ENCODE measurements at places on chromosomes 13 and 19. TPM values are rescaled to one million over a fixed set of nuclear protein-coding genes. Genes with fewer than 3 reads are reported as not detected.

DNA sequence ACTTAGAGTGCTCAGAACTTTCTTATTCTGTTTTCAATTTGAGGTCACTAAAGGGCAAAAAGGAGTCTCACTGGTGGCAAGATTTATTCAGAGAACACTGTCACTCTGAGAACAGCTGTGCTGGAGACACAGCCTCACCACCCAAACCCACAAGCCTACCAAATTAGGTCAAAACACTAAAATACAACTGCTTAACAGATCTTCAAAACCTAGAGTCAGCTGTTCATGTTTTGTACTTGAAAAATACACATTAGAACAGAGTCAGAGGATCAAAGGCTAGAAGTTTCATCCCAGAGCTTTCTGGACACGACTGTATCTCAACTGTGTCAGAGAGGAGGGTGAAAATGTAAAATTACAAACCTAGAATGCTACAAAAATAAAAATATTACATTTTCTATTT, 89.3 kb downstream of the MIPEP start:
- no peak for DNase-seq

- no peak for DNase-seq
Observed at GRCh38 chr19:46616631-46617322, 8.1 kb downstream of the PTGIR start.

DNA sequence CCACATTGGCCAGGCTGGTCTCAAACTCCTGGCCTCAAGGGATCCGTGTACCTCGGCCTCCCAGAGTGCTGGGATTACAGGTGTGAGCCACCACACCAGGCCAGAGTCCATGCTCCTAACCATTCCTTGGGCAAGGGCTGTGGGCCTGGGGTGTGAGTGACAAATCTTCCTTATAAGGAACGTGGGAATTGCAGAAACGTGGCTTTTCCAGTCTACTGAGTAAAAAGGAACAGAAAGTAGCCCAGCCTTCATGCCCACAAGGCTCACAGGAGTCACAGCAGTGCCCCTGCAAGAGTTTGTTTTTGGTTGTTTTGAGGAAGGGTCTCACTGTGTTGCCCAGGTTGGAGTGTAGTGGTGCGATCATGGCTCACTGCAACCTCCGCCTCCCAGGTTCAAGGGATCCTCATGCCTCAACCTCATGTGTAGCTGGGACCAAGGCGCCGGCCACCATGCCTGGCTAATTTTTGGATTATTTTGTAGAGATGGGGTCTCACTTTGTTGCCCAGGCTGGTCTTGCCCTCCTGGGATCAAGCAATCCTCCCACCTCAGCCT, 5.1 kb downstream of the MYPOP start:
- DNase-seq, result no peak

Gene SIX5
- total RNA-seq, result 33.0 TPM

GRCh38 chr13:60887711-60888110, 490.7 kb downstream of the TDRD3 start:
- no peak for DNase-seq

DNA sequence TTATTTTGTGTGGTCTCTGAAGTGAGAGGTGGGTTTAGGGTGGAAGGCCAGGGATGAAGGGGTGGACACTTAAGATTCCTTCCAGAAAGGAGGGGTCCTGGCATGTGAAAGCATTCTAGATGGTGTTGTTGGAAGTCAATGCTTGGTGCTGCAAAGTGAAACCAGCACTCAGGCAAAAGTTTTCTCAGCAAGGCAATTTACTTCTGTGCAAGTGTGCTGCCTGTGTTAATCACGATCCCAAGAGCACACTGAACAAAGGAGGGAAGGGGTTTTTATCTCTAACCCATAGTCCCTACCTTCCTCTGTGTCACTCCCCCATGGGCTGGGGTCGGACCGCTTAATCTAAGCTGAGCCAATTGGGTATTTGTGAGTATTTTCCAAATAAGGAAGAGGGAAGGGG, 1.3 kb downstream of the ZNF134 start:
- DNase-seq, result no peak

DNA sequence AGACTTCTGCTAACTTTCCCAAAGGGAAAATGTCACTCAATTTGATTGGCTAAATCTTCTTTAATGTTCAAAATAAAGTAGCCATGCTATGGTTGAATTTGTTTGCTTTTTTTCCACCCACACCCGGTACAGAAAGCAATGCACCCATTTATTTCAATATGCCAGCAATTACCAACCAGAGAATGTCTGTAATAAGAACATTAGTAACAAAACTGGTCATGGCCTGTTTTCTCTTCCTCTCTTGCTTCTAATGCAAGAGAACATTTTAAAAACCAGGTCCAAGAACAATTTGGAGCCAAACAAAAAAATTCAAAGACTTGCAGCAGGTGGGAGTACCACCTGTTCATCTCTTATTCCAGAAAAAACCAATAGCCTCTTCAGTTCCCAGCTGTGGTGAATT, 1108.8 kb upstream of the PCDH20 start:
- DNase-seq, result no peak

Gene NPHS1
- total RNA-seq, result not detected

Gene RFXAP
- 5.0 TPM for total RNA-seq

Gene URAD
- not detected for total RNA-seq
